ENCODE measurements at places on chromosomes 6 and 20. TPM values are rescaled to one million over a fixed set of nuclear protein-coding genes. Genes with fewer than 3 reads are reported as not detected.

VGLL2 gene
- total RNA-seq: not detected

IL17F gene
- total RNA-seq: 3.3 TPM

FAM217A gene
- not detected for total RNA-seq

NOX3 gene
- not detected for total RNA-seq

CPNE5 gene
- total RNA-seq: 1.2 TPM

RSPO3 gene
- total RNA-seq: not detected

DNA sequence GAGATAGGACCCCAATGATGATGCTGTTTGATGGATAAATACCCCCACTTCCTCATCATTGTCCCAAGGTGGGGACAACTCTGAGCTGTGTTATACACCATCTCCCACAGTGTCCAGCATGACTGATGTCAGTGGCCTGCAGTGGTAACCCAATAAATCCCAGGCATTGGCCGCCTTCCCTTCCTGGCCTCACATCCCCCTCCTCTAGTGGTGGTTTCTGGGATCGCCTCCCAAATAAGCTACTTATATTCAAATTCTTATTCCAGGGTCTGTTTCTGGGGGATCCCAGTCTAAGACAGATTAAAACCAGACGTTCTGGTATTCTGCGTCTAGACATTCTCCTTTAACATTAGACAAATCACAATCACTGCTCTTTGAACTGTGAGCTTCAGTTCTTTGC, 90.6 kb downstream of the SCP2D1 start:
- no peak overlapping the region for H3K4me3 ChIP-seq
- no peak overlapping the region for H3K27ac ChIP-seq
- no peaks in the 10 kb centered on the region for H3K36me3 ChIP-seq
- peaks cover 8% of the 10 kb centered on the region for H3K27me3 ChIP-seq
- DNase-seq: no peak

GRCh38 chr20:51596668-51597388, 54.3 kb upstream of the NFATC2 start:
- no peak overlapping the region for H3K4me3 ChIP-seq
- peaks cover 44% of the 10 kb centered on the region for H3K4me1 ChIP-seq
- no peak overlapping the region for H3K27ac ChIP-seq
- DNase-seq: no peak
- H3K27me3 ChIP-seq: peaks cover 3% of the 10 kb centered on the region

DNA sequence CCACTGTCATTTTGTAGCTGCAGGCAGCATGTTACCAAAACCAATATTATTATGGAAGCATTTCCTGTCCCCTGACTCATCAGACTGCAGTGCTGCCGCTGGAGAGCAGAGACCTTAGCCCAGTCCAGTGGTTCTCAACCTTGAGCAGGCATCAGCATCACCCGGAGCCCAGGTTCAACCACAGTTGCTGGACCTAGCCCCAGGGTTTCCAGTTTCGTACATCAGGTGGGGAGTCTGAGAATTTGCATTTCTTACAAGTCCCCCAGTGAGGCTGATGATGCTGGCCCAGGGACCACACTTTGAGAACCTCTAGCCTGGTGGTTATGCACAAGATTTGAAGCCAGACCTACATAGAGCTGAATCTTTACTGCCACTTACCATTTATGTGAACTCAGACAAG, 47.3 kb downstream of the LY86 start:
- H3K4me1 ChIP-seq: peaks cover 21% of the 10 kb centered on the region
- no peak overlapping the region for H3K27ac ChIP-seq
- H3K36me3 ChIP-seq: no peaks in the 10 kb centered on the region
- no peak overlapping the region for H3K4me3 ChIP-seq
- DNase-seq: no peak

DNA sequence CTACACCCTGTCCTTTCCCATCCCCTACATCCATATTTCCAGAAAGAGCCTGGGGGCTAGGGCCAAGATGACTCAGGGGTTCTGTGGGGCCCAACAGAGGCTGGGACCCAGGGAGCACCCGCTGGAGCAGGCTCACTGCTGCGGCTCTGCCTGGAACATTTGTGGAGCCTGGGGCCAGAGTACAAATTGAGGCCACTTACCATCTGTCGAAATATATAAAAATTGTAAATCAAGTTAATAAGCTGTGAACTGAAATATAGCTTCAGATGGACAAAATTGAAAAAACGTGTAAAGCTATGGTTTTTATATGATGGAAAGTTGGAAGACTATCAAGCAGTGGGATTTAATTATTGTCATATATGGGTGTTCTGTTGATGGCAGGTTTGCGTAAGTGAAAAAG, 82.9 kb upstream of the ATXN1 start:
- DNase-seq: no peak
- peaks cover 3% of the 10 kb centered on the region for H3K4me1 ChIP-seq
- H3K4me3 ChIP-seq: no peak overlapping the region

- no peak overlapping the region for H3K4me3 ChIP-seq
- H3K27me3 ChIP-seq: no peaks in the 10 kb centered on the region
- H3K4me1 ChIP-seq: no peaks in the 10 kb centered on the region
- no peak for DNase-seq
- no peak overlapping the region for H3K27ac ChIP-seq
- H3K36me3 ChIP-seq: no peaks in the 10 kb centered on the region
These were observed 873.0 kb downstream of the KIF16B start for GRCh38 chr20:15700147-15700765.

- H3K27me3 ChIP-seq: peaks cover 7% of the 10 kb centered on the region
- no peaks in the 10 kb centered on the region for H3K36me3 ChIP-seq
- no peaks in the 10 kb centered on the region for H3K4me1 ChIP-seq
- DNase-seq: no peak
These were observed 214.5 kb upstream of the SASH1 start for GRCh38 chr6:148128014-148128730.

DNA sequence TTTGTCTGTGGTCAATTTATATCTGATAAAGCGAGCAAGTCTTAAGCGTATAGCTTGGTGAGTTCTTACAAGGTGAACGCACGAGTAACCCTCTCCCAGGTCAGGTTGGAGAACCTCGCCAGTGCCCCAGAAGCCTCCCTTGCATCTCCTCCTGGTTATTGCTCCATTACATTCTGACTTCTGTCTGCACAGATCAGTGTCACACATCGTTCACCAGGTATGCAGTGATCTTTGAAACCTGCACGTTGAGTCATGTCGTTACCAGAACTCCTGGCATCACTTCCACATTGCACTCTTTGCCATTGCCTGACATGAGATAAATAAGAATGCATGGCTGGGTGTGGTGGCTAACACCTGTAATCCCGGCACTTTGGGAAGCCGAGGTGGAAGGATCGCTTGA, 44.2 kb downstream of the AKAP12 start:
- peaks cover 10% of the 10 kb centered on the region for H3K27me3 ChIP-seq
- no peaks in the 10 kb centered on the region for H3K36me3 ChIP-seq
- H3K4me1 ChIP-seq: peaks cover 22% of the 10 kb centered on the region
- no peak overlapping the region for H3K27ac ChIP-seq

DNA sequence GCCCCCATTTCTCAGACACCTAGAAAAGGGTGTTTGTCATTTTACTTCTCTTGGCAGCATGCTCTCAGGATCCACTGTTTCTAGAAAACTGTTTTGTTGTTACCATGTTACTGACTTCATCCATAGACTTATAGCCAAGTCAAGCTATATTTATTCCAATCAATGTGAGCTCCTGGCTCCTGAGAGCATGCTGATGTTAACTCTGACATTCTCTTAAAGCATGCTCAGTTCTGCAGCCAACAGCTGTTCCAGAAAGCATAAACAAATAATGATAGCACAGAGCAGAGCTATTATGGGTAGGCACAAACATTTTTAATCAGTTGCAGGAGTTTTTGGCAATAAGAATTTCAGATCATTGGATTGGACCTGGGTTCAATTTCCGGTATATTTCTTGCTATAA, 92.4 kb upstream of the CEP85L start:
- no peaks in the 10 kb centered on the region for H3K27me3 ChIP-seq
- no peak overlapping the region for H3K4me3 ChIP-seq
- no peak for DNase-seq

DNA sequence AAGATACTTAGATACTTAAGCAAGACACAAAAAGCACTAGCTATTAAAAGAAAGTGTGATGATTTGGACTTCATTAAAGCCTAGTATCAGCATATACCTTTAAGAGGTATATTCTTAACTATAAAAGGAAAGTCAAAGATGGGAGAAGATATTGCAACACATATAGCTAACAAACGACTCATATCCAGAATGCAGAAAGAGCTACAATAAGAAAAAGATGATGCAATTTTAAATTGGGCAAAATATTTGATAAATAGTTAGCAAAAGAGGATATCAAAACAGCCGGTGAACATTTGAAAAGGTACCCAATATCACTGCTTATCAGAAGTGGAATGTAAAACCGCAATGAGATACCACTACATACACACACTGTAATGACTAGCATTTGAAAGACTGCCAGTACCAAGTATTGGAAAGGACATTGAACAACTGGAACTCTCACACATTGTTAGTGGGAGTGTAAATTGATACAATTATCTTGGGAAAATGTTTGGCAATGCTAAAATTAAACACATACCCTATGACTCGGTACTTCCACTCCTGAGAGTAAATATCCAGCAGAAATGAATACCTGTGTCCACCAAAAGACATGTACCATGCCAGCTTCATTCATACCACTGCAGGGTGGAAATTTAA, 25.7 kb downstream of the MUC22 start:
- no peak for DNase-seq
- no peaks in the 10 kb centered on the region for H3K36me3 ChIP-seq
- H3K27me3 ChIP-seq: no peaks in the 10 kb centered on the region
- peaks cover 10% of the 10 kb centered on the region for H3K4me1 ChIP-seq
- H3K27ac ChIP-seq: no peak overlapping the region

- no peak overlapping the region for H3K4me3 ChIP-seq
- no peak for DNase-seq
- peaks cover 4% of the 10 kb centered on the region for H3K4me1 ChIP-seq
- peaks cover 2% of the 10 kb centered on the region for H3K36me3 ChIP-seq
These were observed 17.6 kb downstream of the NANP start for GRCh38 chr20:25606094-25606695.

DNA sequence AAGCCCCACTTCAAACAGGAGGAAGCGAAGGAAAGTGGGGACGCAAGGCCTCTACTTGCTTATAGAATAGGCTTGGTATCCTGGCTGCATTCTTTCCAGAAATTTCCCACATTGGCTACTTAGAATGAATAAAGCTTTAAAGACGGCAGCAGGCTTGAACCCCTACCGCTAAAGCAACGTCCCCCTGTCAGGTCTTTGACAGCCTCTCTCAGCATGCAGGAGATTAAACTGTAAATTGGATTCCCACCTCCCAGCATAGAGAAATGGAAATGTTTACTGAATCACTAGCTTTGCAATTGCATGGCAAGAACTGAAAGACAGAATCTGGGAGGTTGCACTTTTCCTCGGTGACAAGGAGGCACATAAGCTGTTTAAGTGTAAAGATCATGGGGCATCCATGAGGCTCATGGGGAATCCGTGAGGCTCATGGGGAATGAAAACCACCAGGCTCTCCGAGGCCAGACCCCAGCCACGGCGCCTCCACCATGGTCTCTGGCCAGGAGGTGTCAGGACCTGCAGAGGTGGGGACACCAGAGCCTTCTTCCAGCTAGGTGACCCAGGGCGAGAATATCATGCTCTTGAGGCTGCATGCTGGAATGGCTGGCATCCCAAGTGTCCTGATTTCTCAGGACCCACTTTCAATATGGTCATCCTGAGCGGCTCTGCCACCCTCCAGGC, 10.3 kb downstream of the LEMD2 start:
- no peak overlapping the region for H3K27ac ChIP-seq
- H3K27me3 ChIP-seq: no peaks in the 10 kb centered on the region
- H3K36me3 ChIP-seq: peaks cover 48% of the 10 kb centered on the region
- H3K4me1 ChIP-seq: peaks cover 5% of the 10 kb centered on the region
- no peak for DNase-seq

- H3K4me1 ChIP-seq: peaks cover 3% of the 10 kb centered on the region
- no peak for DNase-seq
- peaks cover 2% of the 10 kb centered on the region for H3K36me3 ChIP-seq
- no peak overlapping the region for H3K4me3 ChIP-seq
- H3K27ac ChIP-seq: no peak overlapping the region
These were observed 62.3 kb upstream of the TBC1D7 start for GRCh38 chr6:13390658-13391057.

DNA sequence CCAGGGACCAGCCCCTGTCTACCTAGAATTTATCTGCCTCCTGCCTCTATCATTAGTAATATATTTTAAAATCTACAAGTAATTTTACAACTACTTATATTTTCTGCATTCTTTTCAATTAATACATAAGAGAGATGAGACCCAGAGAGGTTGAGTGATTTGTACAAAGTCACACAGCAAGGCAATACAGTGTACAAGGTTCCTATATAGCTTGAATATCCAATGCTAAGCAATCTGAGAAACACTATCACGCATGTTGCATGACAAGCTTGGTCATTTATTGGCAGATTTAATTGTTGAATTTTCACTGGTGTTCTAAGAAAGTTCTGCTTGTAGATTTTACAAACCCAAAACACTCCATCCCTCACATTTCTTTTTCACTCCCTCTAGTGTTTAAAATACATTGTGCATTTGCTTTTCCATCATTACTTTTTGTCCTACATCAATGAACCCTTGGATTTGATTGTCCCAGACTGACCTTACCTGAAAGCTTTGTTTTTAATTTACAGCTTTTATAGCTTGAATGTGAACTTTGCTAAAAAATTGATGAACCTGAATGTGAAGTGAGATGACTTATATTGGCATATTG, 520.9 kb upstream of the CITED2 start:
- H3K4me3 ChIP-seq: no peak overlapping the region
- no peaks in the 10 kb centered on the region for H3K4me1 ChIP-seq
- no peak for DNase-seq
- no peak overlapping the region for H3K27ac ChIP-seq
- H3K27me3 ChIP-seq: no peaks in the 10 kb centered on the region

DNA sequence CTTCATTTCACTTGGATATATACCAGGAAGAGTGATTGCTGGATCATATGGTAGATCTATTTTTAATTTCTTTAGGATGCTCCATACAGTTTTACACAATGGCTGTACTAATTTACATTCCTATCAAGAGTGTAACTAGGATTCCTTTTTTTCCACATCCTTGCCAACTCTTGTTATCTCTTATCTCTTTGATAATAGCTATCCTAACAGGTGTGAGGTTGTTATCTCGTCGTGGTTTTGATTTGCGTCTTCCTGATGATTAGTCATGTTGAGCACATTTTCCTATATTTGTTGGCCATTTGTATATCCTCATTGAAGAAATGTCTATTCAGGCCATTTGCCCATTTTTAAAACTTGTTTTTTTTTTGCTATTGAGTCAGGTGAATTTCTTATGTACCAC, 552.4 kb downstream of the RFPL4B start:
- no peak overlapping the region for H3K27ac ChIP-seq
- no peaks in the 10 kb centered on the region for H3K36me3 ChIP-seq
- no peak for DNase-seq
- H3K27me3 ChIP-seq: no peaks in the 10 kb centered on the region

GRCh38 chr6:17116117-17116440, 14.2 kb downstream of the STMND1 start:
- no peak for DNase-seq
- H3K4me3 ChIP-seq: no peak overlapping the region
- H3K27ac ChIP-seq: no peak overlapping the region
- no peaks in the 10 kb centered on the region for H3K36me3 ChIP-seq
- no peaks in the 10 kb centered on the region for H3K4me1 ChIP-seq
